ENCODE measurements at places on chromosomes 11 and 22.

GRCh38 chr22:43168471-43169309, 17.3 kb downstream of the TSPO start:
- no peak for DNase-seq

GRCh38 chr11:20621679-20622078, 22.3 kb downstream of the SLC6A5 start:
- no peak for DNase-seq

- no peak for DNase-seq
These were observed 103.5 kb upstream of the RCN1 start for GRCh38 chr11:31987118-31988005.

DNA sequence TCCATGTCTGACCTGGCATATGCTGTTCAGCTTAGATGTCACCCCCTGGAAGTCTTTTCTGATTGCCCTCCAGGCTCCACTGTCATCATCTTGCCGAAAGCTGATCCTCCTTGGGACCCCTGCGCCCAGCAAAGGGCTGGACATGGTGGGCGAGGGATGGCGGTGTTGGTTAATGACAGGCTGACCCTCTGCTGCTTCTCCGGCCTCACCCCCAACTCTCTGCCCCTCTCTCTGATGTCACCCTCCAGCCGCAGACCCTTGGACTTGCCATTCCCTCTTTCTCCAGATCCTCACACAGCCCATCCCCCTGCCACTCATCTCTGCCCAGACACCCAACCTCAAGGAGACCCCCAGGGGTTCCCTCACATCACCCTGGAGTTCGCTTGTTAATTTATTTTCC, 2.3 kb downstream of the EHBP1L1 start:
- DNase-seq, result no peak

- peak; percentile 58 for DNase-seq
These were observed 579 bp upstream of the RASD2 start for GRCh38 chr22:35539910-35540594.

DNA sequence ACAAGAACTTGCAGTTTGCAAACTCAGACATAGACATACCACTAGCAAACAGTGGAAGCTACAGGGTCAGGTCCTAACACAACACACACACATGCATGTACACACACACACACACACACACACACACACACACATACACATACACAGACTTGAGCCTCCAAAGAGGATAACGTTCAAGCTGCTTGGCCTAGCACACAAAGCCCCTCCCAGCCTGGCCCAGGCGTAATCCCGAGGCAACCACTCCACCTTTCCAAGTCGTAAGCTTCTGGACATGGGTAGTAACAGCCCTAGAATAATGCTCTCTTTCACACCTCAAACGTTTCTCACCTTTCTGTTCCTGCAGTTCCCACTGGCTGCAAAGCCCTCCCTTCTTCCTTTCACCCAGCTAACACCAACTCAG, 88.6 kb downstream of the LARGE1 start:
- DNase-seq, result no peak

GRCh38 chr11:115222218-115222862, 281.9 kb downstream of the CADM1 start:
- DNase-seq, result peak; percentile 28

DNA sequence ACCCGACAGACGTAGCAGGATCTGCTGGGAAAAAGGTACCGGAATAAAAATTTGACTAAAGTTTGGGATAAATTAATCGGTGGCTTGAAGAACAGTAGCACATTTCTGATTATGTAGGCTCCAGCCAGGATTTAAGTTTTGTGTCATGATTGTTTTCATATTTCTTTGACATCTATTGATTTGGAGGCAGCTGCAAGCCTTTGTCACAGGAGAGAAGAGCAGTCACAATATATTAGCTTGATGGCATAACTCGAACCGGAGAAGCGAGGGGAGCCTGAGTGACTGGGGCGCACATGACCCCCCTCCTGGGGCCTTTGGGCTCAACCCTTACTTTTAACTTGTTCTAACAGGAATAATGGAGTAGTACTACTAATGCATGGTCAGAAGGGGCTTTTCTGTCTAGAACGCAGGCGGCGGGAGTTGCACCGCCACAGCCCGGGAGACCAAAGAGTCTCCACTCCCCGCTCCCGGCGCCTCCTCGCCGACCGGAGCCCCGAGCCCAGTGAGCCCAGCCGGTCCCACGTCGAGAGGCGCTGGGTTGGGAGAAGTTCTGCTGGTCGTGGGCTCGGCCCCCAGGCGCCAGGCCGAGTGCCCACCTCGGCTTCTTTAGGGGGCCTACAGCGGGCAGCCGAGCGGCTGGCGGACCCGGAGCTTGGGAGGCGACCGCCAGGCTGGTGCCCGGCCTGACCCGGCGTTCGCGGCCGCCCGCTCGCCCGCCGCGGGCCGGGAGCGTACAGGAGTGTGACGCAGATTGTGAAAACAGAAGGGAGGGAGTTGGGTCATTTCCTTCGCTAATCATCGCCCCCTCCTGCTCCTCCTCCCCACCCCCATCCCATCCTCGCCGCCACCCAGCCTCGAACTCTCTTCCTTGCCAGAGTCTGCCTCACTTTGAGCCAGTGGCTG, 15.7 kb upstream of the PAX6 start:
- no peak for DNase-seq

DNA sequence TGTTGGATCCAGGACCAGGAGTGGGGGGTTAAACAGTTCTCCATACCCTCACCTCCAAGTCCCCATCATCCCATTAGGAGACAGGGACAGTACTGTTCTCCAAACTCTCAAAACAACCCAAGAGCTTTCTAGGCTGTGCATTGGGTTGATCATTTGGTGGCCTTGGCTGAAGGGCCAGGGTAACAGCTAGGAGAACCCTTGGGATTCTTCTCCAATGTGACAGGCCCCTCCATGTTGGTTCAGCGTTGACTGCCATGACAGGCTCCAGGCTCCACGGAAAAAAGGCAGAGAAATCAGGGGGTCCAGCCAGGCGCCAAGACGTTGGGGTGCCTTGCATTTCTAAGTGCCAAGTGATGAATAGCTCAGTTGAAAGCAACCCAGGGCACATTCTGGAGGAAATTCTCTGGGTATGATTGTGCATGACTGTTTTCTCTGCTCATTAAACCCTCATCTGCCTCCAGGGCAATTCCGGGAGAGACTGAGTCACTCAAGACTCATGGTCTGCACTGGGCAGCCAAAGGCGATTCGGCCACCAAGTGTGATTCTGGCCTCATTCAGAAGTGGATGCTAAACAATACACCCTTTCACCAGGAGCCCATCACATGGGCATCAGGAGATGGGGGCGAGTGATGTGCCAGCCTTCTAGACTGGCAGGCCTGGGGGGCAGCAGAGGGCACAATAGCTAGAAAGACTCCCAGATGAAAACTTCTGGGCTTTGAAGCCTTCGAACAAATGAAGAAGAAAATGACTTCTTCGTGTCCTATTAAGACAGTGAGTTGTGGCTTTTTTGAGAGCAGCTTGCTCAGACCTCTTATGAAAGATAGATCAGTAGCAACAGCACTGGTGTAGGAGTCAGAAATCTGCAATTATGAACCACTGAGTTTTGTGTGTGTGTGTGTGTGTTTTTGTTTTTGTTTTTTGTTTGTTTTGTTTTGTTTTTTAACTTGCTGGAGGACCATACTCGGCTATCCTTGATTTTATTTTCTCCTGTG, 27.7 kb downstream of the CD44 start:
- peak; percentile 71 for DNase-seq

GRCh38 chr11:115257678-115258077, 246.5 kb downstream of the CADM1 start:
- DNase-seq, result no peak

DNA sequence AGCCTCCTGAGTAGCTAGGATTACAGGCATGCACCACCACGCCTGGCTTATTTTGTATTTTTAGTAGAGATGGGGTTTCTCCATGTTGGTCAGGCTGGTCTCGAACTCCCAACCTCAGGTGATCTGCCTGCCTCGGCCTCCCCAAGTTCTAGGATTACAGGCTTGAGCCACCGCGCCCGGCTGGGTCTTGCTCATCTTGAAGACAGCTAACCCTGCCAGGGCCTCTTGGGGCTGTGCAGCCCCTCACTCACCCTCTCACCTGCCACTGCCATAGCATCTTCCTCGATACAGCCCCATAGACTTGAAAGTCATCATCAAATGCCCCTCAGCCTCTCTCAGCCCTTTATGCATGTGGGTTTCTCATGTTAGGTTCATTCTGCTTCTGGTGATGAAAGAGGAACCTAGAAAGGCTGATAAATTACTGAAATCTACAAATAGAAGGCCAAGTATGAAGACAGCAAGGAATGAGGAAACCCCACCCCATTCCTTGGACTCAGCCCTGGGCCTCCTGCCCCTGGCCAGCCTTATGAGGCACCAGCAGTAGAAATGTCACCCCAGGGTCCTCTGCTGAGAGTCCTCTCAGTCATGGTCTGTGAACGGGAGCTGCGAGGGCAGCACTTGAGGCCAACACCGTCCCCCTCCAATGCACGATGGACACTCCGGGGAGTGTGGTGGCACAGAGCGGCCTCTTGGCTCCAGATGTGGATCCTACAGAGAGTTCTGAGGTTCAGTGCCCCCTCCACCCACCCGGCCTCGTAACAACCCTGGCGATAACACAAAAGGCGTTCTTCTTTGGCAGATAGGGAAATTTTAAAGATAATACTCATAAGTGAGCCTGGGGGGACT, 24.8 kb downstream of the SCGB1A1 start:
- peak; percentile 18 for DNase-seq

All from CD4-positive, alpha-beta T cell treated with Interleukin-4 for 1 hour (primary cell).